Activated T-helper 1 cell treated with anti-CD3 and anti-CD28 coated beads, Interleukin-2, amount 50 U/mL, for 16 hours (primary cell): ENCODE measurements at places on chromosomes 4 and X.

DNA sequence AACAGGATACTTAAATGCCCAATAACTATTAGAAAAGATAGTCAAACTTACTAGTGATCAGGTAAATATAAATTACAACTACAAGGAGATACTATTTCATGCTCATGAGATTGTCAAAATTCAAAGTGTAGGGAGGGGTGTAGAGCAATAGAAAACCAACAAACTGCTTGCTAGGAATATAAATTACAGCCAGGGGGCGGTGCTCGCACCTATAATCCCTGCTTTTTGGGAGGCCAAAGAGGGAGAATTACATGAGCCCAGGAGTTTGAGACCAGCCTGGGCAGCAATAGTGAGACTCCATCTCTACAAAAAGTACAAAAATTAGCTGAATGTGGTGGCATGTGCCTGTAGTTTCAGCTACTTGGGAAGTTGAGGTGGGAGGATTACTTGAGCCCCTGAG lies 556.5 kb upstream of the NR3C2 start:
- DNase-seq = no peak

- no peak for DNase-seq
These were observed 46.4 kb downstream of the FHL1 start for GRCh38 chrX:136193771-136194170.

DNA sequence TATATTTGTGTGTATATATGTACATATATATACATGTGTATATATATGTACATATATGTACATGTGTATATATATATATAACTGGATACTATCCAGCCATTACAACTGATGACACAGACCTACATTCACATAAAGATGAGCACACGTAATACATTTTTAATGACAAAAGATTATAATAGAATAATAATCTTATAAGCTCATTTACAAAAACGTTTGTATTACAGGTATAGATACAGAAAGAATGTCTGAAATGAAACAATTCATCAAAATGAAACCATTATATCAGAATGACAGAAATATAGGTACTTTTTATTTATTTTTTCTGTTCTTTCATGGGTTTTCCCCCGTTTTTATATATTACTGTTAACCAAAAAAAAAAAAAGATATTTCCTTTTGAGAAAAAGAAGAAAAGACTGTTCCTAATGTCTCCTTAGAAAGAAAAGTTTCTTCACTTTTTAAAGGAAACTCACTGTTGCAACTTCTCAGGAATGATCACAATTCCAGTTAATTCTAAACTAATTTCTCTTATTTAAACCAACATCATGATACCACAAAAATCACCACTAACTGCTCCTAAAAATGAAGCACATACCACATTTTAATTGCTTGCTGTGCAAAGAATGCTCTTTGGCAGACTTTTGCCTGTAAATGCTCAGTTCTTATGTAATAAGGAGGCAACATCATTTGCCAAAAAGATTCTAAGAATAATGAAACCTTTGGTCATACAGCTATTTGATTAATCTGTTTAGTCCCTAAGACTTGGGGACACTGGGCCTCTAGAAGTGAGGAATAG lies 18.9 kb downstream of the LEF1 start:
- DNase-seq = no peak

DNA sequence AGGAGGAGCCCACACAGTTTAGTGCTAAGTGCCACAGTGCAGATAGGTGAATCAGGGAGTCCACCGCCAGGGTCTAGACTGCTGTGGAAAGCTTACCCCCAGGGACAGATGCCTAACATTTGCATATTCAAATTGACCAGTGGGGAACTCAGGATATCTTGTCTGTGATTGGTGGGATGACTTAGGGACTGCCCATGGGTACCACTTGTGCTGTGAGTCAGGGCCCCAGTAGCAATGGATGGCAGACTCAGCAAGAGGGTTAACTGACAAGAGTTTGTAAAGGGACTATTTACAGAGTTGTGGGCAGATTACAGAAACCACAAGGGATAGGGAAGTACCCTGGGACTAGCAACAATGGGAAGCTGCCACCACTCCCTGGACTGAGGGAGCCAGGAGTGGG lies 282.1 kb downstream of the BCOR start:
- no peak for DNase-seq

DNA sequence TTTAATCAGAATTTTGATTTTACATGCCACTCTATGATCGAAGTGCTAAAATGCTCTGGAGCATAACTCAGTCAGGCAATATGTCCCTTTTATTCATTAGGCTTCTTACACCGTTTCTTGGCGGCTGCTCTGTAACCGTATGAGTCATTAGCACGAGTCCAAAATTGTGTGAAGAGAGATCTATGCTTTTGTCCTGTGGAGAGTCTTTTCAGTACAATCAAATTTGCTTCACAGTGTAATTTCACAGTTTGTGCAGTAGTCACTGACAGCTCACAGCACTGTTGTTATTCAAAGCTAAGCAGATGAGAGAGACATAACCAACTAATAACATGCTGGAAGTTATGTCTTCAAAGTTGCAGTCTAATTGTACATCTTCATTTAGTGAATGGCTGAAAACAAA lies 167.8 kb downstream of the PCDH10 start:
- no peak for DNase-seq

DNA sequence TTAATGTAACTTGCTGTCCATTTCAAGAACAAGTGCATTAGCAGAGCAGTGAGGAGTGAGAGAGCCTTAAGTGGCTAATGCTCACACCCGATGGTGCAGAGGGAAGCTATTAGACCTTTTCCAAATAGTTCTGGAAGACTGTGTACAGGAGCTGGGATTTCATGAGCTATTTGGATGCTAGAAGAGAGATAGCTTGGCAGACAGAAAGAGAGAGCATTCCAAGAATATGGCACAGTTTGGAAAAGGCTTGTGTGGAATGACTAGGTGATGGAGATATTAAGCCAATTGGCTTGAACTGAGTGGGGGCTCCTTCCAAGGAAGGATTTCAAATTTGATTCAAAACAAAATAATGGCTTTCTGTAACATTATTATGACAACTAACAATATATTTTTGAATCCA lies 1097.2 kb upstream of the TENM3 start:
- DNase-seq = no peak

GRCh38 chr4:99845708-99846469 lies 29.3 kb downstream of the DAPP1 start:
- no peak for DNase-seq

- DNase-seq = no peak
These were observed 378.8 kb downstream of the BCOR start for GRCh38 chrX:39718981-39719380.

DNA sequence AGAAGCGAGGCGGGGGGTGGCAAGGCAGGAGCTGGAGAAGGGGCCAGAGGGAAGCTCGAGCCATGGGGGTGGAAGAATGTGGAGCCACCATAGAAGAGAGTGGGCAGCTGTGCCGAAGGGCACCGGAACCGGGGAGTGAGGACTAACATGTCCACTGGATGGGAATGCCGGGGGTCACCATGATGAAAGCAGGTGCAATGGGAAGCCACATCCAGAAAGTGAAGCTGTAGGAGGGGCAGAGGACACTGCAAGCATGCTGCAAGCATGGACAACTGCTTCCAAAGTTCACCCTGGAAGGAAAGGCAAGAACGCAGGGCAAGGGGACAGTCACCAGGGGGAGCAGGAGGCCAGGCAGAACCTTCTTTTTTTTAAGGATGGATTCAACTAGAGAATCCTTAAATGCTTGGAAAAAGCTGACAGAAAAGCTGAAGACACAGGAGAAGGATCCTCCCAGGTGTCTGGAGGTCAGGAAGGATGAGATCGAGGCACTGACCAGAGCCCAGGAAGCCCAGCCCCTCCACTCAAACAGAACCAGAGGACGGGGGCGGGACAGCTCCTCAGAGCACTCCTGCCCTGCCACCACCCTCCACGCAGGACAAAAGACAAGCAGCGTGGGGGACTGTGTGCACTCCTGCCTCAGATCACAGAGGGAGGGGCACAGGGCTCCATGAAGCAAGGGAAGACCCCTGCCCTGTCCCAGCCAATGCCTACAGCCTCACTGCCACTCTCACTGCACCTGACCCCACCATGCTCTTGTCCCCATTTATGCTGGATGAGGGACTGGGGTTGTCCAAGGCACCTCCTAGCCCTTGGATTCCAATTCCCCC lies 169.2 kb downstream of the AFAP1 start:
- no peak for DNase-seq

- DNase-seq = no peak
These were observed 415.8 kb downstream of the STIM2 start for GRCh38 chr4:27276307-27277073.

- no peak for DNase-seq
These were observed 32.5 kb downstream of the FGFBP1 start for GRCh38 chr4:15906020-15906443.

DNA sequence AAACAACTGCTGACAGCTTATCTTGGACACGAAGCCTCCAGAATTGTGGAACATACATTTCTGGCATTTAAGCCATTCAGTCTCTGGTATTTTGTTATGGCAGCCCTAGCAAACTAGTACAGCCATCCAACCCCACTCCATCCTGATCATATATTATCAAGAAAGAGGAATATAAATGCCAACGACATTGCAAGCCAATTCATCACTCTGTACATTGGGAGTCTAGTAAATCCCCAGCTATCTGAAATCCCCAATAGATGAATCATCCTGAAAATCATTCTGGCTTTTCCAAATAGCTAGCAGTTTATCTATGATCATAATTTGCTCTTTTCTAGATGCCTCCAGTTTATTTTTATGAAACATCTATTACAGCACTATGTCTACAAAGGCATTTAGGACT lies 41.1 kb downstream of the FRMD7 start:
- no peak for DNase-seq

DNA sequence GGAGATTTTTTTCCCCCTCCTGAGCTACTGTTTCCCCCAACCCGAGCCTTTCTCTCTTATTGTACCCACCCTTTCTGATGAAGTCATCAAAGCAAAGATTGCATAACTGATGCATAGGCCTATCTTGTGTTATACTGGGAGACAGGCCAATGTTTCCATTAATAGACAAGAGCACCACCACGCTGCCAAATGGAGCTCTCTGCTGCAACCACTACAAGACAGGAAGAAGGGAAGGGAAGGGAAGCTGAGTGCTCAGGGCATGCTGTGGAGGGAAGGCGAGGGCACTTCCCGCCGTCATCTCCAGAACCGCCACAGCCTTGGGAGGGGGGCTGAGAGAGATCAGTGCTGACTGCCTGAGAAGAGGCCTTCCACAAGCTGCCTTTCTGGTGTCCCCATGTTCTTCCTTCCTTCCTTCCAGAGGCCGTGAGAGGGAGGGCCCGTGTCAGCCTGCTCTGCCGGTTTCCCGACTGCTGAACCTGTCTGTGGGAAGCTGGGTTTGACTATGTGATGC lies 75.0 kb downstream of the MGST2 start:
- no peak for DNase-seq

DNA sequence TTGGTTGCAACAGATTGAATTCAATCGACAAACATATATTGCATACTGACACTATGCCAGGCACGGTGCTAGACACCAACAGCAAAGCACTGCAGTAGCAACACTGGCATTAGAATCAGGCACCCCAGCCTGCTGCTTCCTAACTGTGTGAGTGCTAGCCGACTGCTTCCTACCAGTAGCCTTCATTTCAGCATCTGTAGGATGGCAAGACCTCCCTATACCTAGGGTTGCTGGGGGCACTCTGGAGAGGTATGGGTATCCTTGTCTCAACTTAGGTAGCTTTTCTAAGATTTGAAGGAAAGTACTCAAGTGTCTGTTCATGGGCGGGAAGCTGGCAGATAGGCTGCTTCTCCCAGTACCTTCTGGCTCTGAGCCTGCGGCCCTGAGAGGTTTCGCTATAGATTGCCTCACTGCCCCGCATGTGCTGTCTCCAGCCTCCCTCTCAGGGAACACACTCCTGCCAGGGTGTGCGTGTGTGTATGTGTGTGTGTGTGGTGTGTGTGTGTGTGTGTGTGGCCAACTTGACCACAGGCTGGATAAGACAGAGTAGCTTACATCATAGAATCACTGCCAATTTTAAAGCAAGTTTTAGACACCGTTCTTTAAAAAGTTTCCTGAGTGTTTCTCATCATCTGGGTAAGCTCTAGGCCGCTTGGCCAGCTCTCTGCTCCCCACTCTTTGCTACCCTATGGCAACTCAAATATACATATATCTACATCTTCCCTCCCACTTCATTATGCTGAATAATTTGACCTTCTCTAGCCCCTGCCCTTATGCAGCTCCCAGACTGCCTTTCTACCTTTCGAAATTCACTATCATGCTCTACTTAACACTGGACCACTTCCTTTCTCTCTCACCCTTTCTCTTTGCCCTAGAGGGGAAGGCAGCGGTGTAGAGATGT lies 97.0 kb upstream of the PJA1 start:
- DNase-seq = no peak

DNA sequence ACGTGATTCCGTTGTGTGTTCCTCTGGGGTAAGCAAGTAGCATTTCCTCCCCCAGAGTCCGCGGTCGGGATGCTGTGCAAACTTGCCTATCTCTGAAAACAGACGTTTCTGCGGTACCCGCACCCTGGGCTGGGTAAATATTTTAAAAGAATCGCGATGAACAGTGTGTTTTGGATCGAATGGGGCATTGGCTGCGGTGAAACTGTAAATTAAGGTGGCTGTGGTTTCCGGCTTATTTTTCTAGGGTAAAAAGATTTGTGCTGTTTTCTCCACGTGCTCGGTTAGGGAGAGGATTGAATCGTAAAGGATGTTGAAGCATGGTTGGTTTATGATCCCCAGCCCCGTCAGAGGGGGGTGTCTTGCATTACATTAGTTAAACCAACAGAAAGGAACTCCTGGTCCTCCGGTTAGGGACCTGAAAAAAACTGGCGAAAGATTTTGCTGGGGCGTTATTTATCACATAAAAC lies 1.2 kb downstream of the HHIP start:
- no peak for DNase-seq

DNA sequence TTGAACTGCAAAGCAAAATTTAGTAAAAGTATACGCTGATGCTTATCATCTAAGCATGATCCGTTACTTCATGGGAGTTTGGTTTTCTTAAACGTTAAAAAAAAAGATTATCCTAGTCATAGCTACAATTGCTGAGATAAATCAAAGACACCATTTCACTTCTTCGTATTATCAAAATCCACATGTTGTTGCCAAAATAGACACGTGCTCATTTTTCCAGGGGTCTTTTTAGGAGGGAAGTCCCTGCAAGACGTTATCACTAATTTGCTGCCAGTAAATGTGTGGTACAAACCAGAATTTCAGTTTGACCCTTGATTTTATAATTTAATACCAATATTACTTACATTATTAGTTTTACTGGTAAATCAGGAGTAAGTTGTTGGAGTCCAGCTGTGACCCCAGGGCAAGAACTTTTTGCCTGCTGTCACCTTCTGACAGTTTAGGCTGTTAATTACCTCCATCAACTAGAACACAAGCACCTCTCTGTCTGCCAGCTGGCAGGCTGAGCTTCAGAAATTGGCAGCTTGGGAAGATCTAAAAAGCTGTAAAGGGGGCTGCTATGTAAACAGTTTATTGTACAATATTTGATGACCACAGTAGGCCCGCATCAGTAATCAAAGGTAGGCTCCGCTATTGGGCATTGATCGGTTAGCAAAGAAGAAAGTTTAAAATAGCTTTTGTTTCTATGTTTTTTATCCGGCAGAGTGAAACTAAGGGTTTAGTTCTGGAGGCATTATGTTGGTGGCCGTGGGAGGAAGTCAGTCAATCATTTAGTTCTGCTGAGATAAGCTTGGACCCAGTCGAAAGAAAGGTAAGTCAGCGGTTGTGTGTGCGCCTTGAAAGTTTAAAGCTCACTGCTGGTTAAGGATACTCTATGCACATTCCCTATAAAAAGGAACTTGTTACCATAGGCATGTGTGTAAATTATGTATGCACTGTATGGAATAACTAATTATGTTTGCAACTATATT lies 196.4 kb downstream of the FBXO8 start:
- DNase-seq = no peak
